ENCODE measurements at places on chromosomes 7 and 10.

DNA sequence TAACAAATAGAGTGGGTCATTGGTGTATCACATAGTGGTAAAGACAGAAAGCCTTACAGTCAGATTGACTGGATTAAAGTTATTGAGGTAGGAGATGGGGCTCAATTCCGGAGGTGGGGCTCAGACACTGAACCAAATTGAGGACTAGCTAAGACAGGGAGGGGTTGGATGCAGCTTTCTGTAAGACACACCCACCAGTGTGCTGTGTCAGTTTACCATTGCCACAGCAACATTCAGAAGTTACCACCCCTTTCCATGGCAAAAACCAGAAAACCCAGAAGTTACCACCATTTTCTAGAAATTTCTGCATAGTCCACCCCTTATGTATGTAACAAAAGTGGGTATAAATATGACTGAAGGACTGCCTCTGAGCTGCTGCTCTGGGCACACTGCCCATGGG is 167.6 kb upstream of the TMEM72 start:
- no peak for DNase-seq

DNA sequence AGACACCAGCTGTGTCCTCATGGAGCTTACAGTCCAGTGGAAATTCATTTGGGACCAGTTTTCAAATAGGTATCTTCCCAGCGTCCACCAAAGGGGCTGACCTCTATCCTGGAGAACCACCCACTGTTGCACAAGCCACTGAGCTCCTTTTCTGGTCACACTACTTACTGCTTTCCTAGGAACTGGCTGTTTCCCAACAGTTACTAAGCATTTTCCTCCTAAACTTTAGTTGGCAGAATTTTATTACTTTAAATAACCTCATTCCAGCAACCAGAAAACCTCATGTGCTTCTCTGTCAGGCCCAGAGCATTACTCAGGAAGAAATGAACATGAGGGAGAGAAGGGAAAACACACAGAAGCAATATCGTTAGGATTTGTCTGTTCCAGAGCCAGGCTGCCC is 183.1 kb downstream of the GPAM start:
- DNase-seq, result no peak

- peak; percentile 51 for DNase-seq
These were observed 5.7 kb downstream of the ATG9B start for GRCh38 chr7:151018421-151019129.

GRCh38 chr10:29888321-29888720 is 171.1 kb downstream of the JCAD start:
- no peak for DNase-seq

DNA sequence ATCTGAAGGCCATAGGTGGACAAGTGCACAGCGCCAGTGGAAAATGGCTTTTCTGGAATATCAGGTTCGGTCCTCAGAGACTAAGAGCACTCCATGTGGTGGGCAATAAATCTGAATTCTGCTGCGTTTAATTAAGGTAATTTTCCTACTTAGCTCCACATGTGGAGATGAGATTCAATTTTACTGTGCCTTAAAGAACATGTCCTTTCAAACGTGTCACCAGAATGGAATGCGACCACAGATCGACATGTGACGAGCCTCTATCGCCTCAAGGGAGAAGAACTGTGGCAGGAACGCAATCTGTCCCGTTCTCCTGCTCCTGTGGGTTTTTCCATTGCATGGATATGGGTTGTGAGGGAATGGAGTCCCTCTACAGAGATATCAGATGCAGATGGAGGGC is 205.3 kb upstream of the ZNF32 start:
- no peak for DNase-seq

DNA sequence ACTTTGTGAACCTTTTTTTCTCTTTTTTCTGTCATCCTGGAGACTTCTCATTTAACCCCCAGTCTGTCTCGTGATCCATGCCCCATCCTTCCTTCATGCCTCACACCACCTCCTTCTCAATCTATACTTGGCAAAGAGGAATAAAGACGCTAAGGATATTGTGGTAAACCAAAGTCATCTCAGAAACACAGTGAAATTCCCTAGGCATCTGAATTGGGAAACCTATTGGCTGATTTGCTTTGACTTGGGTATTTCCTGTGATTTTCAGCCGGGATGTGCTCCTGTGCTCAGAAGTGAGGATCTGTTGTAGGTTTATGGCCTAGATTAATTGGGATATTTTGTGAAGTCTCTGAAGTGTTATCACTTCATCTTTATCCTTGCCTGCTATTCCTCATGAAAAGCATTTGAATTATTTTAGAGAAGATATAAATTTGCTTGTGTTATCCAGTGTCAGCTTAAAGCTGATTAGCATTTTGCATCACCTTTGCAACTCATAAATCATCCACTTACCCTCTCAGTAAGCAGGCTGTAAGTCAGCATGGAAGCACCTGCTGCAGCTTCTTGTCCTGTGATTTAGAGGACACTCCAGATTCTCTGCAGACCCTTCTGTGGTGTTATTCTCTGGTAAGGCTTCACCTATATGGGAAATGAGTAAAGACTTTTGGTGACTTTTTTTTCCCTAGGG is 138.0 kb downstream of the AUTS2 start:
- DNase-seq, result no peak

GRCh38 chr10:72110673-72111401 is 22.5 kb upstream of the SPOCK2 start:
- no peak for DNase-seq

- DNase-seq, result no peak
These were observed 15.3 kb downstream of the PLAU start for GRCh38 chr10:73926152-73926764.

DNA sequence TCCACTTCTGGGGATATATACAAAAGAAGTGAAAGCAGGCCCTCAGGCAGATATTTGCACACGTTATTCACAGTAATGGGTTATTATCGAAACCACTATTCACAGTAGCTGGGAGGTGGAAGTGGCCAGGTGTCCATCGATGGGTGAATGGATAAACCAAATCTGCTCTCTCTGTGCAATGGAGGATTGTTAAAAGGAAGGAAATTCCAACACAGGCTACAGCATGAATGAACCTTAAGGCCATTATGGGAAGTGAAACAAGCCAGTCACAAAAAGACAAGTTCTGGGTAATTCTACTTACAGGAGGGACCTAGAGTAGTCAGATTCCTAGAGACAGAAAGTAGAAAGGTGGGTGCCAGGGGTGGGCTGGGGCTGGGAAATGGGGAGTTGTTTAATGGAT is 48.5 kb upstream of the BHLHA15 start:
- DNase-seq, result no peak

- peak; percentile 42 for DNase-seq
These were observed 754.2 kb downstream of the GRID1 start for GRCh38 chr10:85612378-85612775.

DNA sequence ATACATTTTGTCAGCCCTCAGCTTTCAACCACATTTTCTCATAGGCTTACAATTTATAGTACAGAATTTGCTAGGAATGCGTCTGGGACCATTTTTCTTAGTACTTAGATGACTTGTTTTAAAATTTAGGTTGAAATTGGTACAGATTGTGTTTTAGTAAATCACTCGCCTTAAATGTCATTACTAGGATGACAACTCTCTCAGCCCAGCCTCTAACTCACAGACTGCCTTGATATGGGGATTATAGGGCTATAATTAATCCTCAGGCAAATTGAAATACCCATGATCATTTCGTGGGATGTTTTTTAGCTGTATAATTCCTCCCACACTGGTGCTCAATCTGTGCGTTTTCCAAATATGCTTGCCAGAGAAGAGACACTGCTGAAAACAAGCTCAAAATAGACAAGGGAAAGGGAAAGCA is 299.7 kb upstream of the AKR1E2 start:
- no peak for DNase-seq

GRCh38 chr10:71213761-71214440 is 1.5 kb downstream of the UNC5B start:
- DNase-seq, result no peak

GRCh38 chr7:2845034-2845592 is 1.0 kb upstream of the GNA12 start:
- no peak for DNase-seq

DNA sequence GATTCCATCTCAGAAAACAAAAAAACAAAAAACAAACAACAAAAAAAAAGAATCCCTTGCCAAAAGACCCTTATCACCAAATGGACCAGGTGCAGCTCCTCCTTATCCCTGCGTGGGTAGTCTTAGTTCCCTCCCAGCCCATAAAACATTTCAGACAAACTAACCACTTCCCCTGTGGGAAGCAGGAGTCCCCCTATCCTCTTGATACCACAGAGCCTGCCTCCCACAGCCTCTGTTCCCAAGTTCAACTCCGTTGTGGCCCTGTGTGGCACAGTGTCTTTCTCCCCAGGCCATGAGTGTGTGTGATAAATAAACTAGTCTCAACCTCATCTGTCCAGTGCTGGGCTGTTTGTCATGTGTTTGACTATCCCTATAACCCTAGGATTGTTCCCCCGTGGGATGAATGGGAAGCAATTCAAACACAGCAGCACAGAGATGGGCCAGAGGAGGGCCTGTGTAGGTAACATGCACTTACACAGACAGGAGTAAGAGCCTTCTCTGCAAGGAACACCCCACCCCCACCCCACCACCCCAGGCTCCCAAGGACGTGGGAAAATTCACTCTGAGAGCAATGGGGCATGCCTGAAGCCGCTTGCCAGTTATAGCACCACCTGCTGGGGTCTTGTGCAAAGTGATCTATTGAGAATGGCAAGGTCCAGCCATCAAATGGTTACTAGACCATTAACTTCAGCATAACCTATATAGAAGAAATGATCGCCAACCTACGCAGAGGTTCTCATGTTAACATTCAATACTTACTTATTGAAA is 147.1 kb upstream of the GHITM start:
- no peak for DNase-seq

DNA sequence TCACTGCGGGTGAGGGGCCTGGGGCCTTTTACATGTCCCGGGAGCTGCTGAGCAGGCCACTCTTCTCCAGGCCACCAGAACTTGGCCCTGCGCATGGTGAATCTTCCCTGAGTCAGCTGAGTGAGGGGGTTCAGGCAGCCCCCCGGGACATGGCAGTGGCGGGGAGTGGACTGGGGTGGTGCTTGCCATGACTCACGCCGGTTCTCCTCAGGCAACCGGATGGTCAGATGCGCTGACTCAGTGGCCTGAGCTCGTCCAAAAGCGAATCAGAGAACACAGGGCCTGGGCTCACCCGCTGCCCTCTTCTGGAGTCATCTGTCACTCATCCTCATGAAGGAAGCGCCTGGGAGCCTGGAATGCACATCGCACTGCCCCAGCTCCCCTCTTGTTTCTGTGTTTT is 33.5 kb downstream of the HTRA1 start:
- no peak for DNase-seq

- no peak for DNase-seq
These were observed 237.0 kb downstream of the WDR37 start for GRCh38 chr10:1293157-1293556.

- DNase-seq, result no peak
These were observed 256.9 kb upstream of the MTPN start for GRCh38 chr7:136234040-136234439.

All from stimulated activated naive CD8-positive, alpha-beta T cell treated with anti-CD3 and anti-CD28 coated beads, Interleukin-15, amount 100 ng/mL, for 72 hours (primary cell).